ENCODE measurements at places on chromosomes 2 and 18. TPM values are rescaled to one million over a fixed set of nuclear protein-coding genes. Genes with fewer than 3 reads are reported as not detected.

Gene PROM2
- 0.63 TPM for total RNA-seq

Gene DCDC2C
- not detected for total RNA-seq

Gene MROH2A
- total RNA-seq = not detected

Gene SERPINB12
- not detected for total RNA-seq

Gene CRYGC
- total RNA-seq = not detected

Gene CHMP1B
- 23.1 TPM for total RNA-seq

Gene SERPINB13
- not detected for total RNA-seq

Gene CIB4
- not detected for total RNA-seq

Gene UGT1A10
- not detected for total RNA-seq

Gene ARHGEF33
- total RNA-seq = not detected

Gene CGREF1
- 2.6 TPM for total RNA-seq

Gene ACVR2A
- 7.5 TPM for total RNA-seq

Gene COL3A1
- 0.73 TPM for total RNA-seq

Gene CENPO
- 20.3 TPM for total RNA-seq

Gene CREG2
- not detected for total RNA-seq

Measured in activated T-cell treated with anti-CD3 and anti-CD28 coated beads, Interleukin-2, amount 50 U/mL, for 4 hours (primary cell).